CD8-positive, alpha-beta memory T cell (primary cell): ENCODE measurements at places on chromosomes 6 and 20.

- H3K36me3 ChIP-seq = peaks cover 5% of the 10 kb centered on the region
- no peak overlapping the region for H3K27ac ChIP-seq
- DNase-seq = no peak
- no peak overlapping the region for H3K4me3 ChIP-seq
- H3K4me1 ChIP-seq = peaks cover 66% of the 10 kb centered on the region
These were observed 5.2 kb downstream of the FOXO3 start for GRCh38 chr6:108565893-108566292.

DNA sequence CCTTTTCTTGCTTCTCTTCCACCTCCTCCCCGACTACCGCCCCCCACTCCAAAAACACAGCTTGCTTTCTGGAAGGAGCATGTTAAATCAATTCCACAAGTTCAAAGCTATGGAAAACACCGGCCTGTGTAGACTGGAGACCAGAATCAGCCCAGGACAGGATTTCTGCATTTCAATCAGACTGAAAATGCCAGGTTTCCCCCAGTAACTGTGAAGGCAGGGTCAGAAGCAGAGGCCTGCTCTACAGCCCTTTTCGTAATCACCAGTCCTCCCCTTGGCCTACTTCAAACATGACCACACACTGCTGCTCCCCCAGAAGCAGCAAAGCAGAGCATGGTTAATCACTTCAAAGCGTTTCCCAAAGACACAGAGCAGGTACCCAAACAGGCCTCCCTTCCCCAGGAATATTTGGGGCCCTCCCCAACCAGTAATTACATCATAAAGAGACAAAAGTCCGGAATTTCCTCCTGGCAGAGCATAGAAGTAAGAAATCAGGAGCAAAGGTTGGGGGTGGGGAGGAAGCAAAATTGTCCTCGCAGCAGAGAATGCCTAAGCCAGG lies 38.4 kb downstream of the ZMYND8 start:
- H3K36me3 ChIP-seq = no peaks in the 10 kb centered on the region
- peak overlapping the region; percentile 55 for H3K27ac ChIP-seq
- H3K4me3 ChIP-seq = no peak overlapping the region
- H3K4me1 ChIP-seq = peaks cover 49% of the 10 kb centered on the region

DNA sequence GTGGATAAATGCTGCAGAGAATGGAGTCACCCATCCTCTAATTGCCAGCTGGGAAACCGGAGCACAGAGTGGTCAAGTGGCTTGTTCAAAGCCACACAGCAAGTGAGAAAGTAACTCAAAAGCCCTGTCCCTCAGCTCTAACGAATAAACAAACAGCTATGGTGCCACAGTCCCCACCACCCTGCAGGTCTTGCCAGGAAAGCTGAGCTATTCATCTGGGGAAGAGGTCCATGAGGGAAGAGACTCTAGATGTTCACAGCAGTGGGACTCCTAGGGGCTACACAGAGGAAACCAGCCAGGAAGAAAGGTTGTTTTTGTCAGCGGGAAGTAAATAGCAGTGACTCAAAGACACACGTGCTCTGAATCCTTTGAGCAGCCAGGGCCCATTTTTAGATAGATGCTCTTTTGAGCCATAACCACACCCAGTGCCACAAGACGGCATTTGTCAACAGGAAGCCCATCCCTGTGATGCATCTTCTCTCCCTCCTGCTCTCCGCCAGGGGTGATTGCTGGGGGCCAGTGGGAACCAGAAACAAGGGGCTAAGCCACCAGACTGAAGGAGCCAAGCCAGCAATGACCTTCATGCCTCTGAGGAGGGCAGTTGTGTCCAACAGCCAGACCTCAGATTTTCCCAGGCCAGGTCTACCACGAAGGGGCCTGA lies 32.4 kb upstream of the TCP11 start:
- no peaks in the 10 kb centered on the region for H3K4me1 ChIP-seq
- H3K27me3 ChIP-seq = peaks cover under 1% of the 10 kb centered on the region
- H3K27ac ChIP-seq = no peak overlapping the region

- DNase-seq = no peak
- peaks cover 4% of the 10 kb centered on the region for H3K36me3 ChIP-seq
- no peak overlapping the region for H3K27ac ChIP-seq
These were observed 84.1 kb downstream of the PRND start for GRCh38 chr20:4805663-4806449.

DNA sequence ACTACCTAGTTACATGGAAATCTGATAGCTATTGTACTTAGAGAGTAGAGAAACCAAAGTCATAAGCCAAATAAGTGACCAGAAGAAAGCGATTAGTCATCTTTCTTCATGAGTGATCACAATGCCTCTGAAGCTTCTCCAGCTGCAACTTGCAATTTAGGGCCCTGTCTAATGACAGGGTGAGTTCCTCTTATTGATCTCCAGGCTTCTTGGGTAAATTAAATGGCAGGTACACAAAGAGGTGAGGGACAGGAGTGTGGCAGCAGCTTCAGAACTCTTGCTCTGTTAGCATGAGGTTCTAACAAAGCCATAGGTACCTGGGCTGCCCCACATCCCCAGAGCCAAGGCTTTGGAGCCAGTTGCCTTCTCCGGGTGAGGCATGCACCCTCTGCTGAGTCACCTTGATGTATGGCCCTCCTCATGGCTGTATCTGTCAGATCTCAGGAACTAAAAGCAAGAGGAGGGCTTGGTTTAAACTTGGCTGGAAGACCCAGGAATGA lies 60.8 kb downstream of the PRDM1 start:
- H3K4me1 ChIP-seq = peaks cover 34% of the 10 kb centered on the region
- DNase-seq = no peak

GRCh38 chr6:164168595-164168994 lies 754.1 kb downstream of the QKI start:
- no peak overlapping the region for H3K27ac ChIP-seq
- no peak overlapping the region for H3K4me3 ChIP-seq
- no peaks in the 10 kb centered on the region for H3K4me1 ChIP-seq
- DNase-seq = no peak
- H3K27me3 ChIP-seq = no peaks in the 10 kb centered on the region

GRCh38 chr20:8983478-8984345 lies 85.2 kb upstream of the PLCB4 start:
- no peaks in the 10 kb centered on the region for H3K36me3 ChIP-seq
- H3K4me3 ChIP-seq = no peak overlapping the region
- no peak for DNase-seq
- H3K27ac ChIP-seq = no peak overlapping the region
- no peaks in the 10 kb centered on the region for H3K4me1 ChIP-seq

DNA sequence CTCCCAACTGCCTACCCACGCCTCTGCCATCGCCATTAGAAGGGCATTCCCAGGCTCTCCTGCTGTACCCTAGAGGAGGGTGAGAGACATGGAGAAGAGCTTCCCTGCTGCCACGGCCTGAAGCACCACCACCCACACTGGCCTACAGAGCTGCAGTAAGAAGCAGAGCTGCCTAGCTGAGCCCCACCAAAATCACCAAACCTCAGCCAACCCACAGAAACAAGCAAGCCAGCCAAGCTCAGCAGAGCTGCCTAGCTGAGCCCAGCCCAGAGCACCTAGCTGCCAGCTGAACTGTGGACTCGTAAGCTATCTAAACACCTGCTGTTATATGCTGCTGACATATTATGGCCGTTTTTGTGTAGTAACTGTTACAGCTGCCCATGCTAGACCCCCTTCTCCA lies 149.2 kb downstream of the PCSK2 start:
- no peaks in the 10 kb centered on the region for H3K4me1 ChIP-seq
- H3K27ac ChIP-seq = no peak overlapping the region
- H3K36me3 ChIP-seq = no peaks in the 10 kb centered on the region
- no peak for DNase-seq
